Upper lobe of left lung (tissue), 6 donors: ENCODE measurements at places on chromosomes 4 and X. TPM values are rescaled to one million over a fixed set of nuclear protein-coding genes. Genes with fewer than 3 reads are reported as not detected.
A peak's percentile ranks its signal among the peaks of the same experiment; 100 is the strongest.

DNA sequence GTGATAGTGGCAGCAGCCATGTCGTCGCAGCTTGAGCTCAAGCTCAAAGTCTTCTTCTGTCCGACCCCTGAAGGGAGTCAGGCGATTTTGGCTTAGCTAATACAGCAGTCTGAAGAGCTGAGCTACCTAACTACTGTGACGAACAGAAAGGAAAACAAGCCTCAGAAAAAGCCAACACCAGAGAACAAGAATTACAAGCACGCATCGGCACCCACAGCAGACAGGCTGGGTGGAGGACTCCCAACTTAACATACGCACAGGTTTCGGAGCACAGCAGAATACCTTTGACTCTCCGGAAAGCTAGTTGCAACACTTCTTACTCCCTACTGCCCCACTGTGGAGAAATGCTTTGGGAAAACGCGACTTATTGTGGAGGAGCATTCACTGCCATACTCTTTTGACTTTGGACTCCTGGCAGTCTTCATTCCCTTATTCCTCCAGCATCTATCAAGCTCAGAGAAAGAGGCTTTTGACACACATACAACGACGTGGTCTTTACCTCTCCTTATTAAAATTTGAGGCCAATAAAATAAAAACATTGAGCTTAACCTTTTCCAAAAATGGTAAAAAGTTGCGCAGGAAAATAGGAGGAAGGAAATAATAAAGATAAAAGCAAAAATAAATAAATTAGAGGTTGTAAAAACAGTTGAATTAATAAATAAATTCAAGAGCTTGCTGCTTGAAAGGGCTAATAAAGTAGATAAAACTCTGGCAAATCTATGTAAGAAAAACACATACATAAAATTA lies 41.3 kb upstream of the GPC3 start:
- DNase-seq: peak; percentile 28

- DNase-seq: peak; percentile 90
These were observed 658 bp downstream of the KDM6A start for GRCh38 chrX:44873415-44874276.

- DNase-seq: no peak
These were observed 8.9 kb upstream of the AGA start for GRCh38 chr4:177451108-177451500.

GRCh38 chr4:28225689-28226353 lies 1365.2 kb downstream of the STIM2 start:
- no peak for DNase-seq

GRCh38 chr4:15410750-15411149 lies 17.1 kb upstream of the C1QTNF7 start:
- no peak for DNase-seq

DNA sequence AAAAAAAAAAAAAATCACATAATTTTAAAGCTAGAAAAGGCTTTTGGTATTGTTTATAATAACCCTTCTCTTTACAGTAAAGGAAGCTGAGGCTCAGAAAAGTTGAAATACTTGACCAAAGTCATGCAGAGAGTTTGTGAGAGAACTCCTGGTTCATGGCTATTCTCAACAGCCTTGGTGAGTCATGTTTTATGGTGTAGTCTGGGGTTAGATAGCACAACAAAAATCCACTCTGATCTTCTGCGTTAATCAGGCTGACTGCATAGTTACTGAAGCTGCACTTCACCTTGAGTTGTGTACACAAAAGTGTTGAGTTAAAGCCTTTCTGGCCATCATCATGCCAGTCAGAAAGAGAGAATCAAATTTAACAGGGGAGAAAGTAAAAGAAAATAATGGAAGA lies 19.3 kb upstream of the SFRP2 start:
- no peak for DNase-seq

DNA sequence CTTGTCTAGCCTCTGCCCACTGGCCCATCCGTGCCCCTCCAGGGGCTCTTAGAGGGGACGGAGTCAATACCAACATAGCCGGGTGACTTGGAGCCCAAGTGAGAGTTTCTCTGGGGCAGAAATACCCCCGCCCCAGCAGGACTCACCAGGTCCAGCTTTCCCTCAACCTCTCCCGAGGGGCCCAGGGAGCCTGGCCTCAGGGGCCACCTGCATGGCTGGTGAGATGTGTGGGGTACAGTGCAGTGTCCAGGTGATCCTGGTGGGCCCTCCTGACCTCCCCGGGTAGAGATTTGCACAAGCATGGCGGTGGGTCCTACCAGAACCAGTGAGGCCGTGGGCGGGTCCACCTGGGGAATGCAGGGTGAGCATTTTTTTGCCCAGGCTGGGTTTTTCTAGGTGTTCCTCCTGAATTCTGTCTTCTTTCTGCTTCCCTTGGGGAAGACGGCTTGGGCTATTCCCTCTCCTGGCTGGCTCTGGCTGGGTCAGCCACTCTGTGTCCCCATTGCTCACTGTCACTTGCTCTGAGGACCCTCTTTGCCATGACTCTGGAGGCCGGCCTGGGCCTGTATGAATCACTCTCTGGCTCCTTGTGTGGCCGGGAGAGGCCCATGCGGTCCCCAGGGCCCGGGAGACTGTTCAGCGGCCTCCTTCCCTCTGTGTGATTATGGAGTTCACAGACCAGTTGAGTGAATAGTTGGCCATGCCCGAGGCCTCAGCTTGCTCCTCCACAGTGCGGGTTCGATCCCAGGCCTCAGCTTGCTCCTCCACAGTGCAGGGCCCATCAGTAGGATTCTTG lies 71.0 kb upstream of the NKX1-1 start:
- DNase-seq: peak; percentile 41

DNA sequence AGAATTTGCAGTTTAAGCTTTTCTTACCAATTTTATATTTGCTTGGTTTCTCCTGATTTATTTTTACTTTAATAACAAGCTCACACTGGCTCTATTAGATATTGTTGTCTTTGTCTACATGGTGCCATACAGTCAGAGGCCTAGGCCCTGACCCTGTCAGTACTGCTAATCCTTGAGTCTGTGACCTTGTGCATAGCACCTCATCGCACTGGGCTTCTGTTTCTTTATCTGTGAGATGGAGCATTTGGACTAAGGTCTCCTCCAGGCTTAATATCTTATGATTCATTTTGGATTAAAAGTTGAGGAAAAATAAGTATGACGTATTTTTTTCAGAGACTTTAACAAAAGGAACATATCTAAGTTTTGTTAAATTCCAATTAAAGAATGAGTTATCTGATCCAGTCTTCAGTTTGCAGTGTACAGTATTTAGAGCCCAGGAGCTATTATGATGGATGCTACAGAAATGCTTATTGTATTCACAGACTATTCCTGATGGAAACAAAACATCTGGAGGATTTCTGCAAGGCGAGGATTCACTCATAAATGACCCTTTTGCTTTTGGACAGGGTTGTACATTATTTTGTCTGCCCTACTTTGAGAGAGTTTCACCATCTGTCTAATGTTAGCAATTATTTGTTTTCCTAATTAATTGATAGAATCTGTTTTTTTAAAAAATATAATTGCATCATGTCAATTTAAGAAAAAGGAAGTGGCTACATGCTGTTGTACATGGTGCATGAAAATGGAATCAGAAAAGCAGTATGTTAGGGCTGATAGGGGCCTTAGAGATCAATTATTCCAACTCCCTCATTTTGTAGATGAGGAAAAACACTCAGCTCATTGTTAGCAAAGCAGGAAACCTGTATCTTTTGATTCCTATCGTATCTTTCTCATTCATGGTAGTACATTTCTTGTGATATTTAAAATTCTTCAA lies 203.6 kb downstream of the BANK1 start:
- DNase-seq: no peak

- DNase-seq: no peak
These were observed 37.8 kb downstream of the SH3KBP1 start for GRCh38 chrX:19849464-19850080.

DNA sequence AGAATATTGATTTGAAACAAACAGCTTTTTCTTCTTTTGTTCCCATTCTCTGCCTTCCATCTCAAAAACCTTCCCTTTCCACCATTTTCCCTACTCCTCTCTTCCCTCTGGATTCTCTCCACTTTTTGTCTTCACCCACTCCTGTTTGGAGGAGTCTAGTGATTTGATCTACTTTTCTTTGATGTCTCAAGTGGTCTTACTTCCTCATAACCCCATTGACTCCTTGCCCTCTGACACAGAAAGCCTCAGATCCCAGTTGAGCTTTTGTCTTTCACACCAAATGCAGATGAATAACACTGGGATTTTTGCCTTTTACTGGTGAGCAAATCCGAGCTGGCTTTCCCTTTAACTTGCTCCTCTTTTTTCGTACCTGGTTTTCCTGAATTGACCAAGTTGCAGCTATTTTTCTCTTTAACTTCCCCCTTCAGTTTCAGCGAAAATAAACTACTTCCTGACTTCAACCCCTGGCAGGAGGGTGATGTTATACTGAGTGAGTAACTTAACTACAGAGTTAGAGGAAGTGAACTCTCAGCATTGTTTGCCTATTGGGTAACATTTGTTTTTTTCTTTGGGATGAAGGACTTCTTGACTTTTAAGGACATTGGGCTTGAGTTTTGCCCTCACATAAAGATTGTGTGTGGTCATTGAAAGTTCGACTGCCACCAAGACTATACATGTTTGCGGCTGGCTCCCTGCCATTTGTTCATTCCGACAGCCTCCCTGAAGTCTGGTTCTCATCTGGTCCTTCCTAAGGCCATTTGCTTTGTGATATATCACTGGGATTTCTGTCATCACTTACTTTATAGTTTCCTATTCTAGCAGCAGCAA lies 392.8 kb upstream of the NR3C2 start:
- DNase-seq: no peak

- no peak for DNase-seq
These were observed 6.0 kb downstream of the RASGEF1B start for GRCh38 chr4:81465406-81466340.

DNA sequence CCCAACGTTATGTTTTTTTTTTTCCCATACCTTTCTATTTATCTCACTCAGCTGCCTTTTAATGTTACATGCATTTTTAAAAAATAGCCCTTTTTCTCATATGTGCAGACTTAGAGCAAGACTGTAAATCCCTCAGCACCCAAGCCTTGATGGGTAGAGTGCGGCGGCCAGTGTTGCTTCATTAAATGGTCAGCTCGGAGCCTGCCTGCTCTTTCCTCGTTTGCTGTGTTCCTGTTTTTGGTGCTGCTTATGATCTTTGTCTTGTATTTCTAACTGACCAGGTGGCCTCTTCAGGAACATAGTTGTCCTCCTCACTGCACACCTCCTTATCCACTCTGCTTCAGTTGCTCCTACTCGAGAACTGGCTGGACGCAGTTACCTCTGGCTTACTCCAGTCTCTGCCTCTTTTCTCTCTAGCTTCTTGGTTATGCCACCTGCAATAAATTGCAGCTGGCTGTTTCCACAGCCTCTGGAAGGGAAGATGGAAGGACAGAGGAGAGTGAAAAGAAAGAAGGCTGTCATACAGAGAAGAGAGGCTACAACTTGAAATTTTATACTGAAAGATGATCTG lies 10.7 kb downstream of the RBPJ start:
- peak; percentile 58 for DNase-seq

DNA sequence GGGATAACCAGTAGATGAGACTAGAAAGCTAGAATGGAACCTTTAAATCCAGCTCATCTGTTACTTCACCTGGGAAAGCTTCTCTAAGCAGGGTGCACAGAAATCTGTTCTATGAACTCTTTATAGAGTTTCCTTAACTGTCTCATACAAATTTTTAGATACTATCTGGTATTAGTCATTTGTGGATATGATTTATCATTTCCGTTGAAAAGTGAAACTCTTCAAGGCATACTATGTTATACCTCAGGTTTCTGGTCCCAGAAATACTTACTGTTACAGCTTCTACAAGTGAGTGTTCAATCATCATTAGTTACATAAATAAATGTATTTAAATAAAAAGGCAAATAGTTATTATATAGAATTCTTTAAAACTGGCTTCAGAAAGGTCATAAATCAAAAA lies 298.3 kb upstream of the AGA start:
- DNase-seq: no peak

- DNase-seq: peak; percentile 68
These were observed at the start of gene KLF8 for GRCh38 chrX:56232221-56233082. Gene KLF8, plus strand, starts transcription at chrX:56232356. Its CDS starts 979 bp downstream, at chrX:56233335.

GRCh38 chr4:188892837-188893236 lies 753.6 kb downstream of the TRIML1 start:
- DNase-seq: no peak

DNA sequence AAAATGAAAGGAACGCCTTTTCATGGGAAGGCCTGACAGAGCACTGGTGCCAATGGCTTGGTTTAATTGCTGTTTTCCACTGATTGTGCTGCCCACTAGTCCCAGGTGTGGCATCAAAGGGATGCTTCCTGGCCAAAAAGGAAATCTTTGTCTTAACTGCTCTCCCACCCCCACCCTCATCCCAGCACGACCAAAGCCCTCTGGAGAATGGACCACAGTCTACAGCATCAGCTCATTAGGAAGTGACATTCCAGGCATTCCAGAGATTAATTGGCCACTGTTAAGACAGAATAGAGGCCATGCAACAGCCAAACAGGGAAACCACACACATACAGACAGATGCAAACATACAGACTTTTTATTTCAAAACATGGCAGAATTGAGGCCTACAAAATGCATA lies 143.2 kb downstream of the LHFPL1 start:
- no peak for DNase-seq

- DNase-seq: no peak
These were observed 22.1 kb upstream of the HSD17B10 start for GRCh38 chrX:53456254-53456653.

GRCh38 chrX:136767104-136767941 lies 13.4 kb downstream of the ARHGEF6 start:
- peak; percentile 91 for DNase-seq

DNA sequence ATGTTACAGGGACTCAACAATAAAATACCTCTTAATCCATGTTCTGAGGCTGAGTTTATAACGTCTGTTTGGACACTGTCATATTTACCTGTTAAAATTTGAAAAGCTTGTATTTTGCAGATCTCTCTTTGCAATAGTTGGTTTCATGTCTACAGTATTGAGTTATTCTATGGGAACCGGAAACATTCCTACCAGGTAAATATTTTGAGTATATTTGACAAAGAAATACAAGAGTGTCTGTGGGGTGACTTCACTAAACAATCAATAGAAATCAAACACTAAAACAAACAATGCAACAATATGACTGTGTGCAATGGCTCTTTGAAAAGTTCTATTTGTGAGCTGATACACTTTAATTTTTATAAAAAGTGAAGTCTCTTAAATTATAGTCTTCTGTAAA lies 47.7 kb upstream of the CXCL8 start:
- no peak for DNase-seq

The TAF9B gene
- 8.9 TPM for total RNA-seq

The TMEM255A gene
- total RNA-seq: 1.5 TPM

The RTL9 gene
- not detected for total RNA-seq

The HSD17B11 gene
- total RNA-seq: 129 TPM

The DIPK2B gene
- 11.2 TPM for total RNA-seq

The ARX gene
- total RNA-seq: not detected

The TAF1 gene
- total RNA-seq: 77.0 TPM

The TMSB15C gene
- not detected for total RNA-seq

The TMSB15A gene
- 5.6 TPM for total RNA-seq

The GPRIN3 gene
- 28.0 TPM for total RNA-seq

The PPP1R2C gene
- total RNA-seq: not detected

The ARMCX1 gene
- 18.3 TPM for total RNA-seq

The BMP3 gene
- 14.9 TPM for total RNA-seq

The ZNF718 gene
- total RNA-seq: 14.7 TPM

The PAGE2B gene
- not detected for total RNA-seq

The GAB3 gene
- 30.4 TPM for total RNA-seq
